ENCODE measurements at places on chromosomes 3 and 15.

DNA sequence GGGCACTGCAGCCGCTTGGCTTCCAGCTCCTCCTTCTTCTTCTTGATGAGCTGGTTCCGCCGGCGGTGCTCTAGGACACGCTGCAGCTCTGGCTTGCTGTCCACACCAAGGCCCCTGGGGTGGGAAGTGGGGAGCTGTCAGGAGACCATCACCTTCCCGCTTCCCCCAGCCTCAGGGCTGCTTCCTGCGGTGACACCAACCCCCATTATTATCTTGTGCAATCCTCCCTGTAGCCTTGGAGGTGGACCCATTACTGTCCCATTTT lies 10.0 kb downstream of the FAM107A start:
- DNase-seq = no peak

- DNase-seq = no peak
These were observed 58.3 kb downstream of the BOC start for GRCh38 chr3:113269661-113270060.

GRCh38 chr15:34651997-34652725 lies 68.7 kb upstream of the GOLGA8B start:
- no peak for DNase-seq

- DNase-seq = no peak
These were observed 22.7 kb downstream of the LOXL1 start for GRCh38 chr15:73948982-73949381.

DNA sequence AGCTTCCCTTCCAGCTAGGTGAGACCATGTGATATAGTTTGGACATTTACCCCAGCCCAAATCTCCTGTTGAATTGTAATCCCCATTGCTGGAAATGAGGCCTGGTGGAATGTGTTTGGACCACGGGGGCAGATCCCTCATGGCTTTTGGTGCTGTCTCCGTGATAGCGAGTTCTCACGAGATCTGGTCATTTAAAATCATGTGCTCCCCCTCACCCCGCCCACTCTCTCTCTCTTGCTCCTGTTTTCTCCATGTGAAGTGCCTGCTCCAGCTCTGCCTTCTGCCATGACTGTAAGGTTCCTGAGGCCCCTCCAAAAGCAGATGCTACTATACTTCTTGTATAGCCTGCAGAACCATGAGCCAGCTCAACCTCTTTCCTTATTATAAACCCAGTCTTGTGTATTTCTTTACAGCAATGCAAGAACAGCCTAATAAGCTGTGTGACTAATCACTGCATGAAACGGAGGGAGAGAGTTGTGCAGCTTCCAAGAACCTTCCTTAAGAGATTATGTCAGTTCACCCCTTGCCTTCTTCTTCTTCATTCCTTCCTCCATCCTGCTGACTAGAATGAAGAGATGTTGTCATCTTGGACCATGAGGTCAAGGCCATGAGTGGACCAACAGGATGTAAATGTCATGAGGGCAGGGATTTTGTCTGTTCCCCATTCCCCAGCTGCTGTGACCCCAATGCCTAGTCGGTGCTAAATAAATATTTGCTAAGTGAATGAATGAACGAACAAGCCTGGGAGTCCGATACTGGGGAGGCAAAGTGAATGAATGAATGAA lies 91.0 kb downstream of the CPN2 start:
- DNase-seq = no peak

DNA sequence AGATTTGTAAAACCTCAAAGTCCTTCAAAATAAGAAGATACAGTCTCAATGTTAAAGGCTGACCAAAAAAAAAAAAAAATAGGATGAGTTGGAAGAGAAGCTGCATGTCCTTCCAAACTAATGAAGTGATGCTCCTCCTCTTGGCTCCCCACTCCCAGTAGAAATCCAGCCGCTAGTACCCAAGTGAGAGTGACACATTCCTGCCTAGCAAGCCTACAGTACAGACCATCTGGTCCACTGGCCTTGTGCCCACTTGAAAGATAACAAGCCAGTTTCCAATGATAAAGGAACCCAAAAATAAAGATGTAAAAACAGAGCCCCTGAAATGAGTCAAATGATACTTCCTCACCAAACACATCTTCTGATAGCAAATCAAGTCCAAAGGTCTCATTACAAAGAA lies 258.7 kb upstream of the NSMCE3 start:
- no peak for DNase-seq

DNA sequence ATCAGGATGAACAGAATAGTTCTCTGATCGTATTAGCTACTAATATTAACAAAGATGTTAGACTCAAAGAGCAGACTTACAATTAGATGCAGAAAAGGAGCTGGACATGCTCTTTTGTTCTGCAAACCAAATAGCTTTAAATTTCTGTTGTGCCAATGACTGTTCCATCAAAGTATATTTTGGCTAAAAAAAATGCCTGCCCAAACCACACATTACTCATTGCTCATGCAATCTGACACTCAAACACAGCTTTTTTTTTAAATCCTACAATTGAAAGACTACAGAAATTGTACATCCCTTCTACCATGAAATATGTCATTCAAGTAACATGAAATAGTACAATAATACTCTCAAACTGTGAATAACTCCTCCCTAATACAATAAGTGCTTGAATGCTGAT lies 48.6 kb downstream of the SHOX2 start:
- no peak for DNase-seq

DNA sequence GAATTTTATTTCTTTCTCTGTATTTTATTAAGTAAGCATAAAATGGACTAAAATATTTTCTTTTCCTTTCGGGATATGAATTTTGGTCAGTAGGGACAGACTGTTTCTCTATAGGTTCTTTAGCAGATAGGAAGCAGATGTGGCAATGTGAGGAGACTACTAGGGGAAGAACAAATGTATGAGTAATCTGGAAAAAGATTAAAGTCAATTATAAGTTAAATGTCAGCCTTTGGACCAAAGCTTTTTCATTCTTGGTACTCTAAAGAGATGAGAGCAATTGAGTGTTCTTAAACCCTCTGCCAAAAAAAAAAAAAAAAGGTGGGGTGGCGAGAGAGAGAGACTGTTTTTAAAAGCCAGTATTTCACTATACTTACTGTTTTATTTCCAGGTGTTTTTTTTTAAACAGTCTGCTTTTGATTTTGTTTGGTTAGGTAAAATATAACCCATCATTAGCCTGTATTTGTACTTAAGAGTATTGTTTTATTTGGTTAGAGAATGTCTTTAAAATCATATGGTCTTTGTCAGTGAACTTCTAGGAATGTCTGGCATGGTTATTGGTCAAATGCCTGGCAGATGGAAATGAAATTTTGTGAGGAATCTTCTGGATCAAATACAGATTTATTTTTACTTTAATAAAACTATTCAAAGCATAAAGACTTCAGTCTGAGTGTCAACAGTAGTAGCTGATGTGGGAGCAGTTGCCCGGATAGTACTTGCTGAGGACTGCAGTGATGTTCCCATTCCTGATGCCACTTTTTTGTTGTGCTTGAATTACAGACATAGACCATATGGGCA lies 63.8 kb downstream of the LRRC49 start:
- DNase-seq = no peak
